ENCODE measurements at places on chromosomes 6 and 20. TPM values are rescaled to one million over a fixed set of nuclear protein-coding genes. Genes with fewer than 3 reads are reported as not detected.
A peak's percentile ranks its signal among the peaks of the same experiment; 100 is the strongest.

GRCh38 chr6:13508711-13509705, 21.6 kb upstream of the GFOD1 start:
- no peak for DNase-seq
- no peaks in the 10 kb centered on the region for H3K27me3 ChIP-seq
- no peaks in the 10 kb centered on the region for H3K4me1 ChIP-seq
- H3K27ac ChIP-seq = no peak overlapping the region

GRCh38 chr6:165834613-165835259, 171.7 kb upstream of the PDE10A start:
- DNase-seq = no peak
- no peaks in the 10 kb centered on the region for H3K27me3 ChIP-seq
- H3K4me1 ChIP-seq = no peaks in the 10 kb centered on the region
- no peak overlapping the region for H3K4me3 ChIP-seq

- no peak for DNase-seq
- H3K27ac ChIP-seq = no peak overlapping the region
- no peaks in the 10 kb centered on the region for H3K36me3 ChIP-seq
- H3K27me3 ChIP-seq = no peaks in the 10 kb centered on the region
Measured at GRCh38 chr6:139760128-139760527, 385.7 kb upstream of the CITED2 start.

Gene HLA-DRA
- polyA plus RNA-seq = not detected

Gene TAP2
- polyA plus RNA-seq = 14.0 TPM

DNA sequence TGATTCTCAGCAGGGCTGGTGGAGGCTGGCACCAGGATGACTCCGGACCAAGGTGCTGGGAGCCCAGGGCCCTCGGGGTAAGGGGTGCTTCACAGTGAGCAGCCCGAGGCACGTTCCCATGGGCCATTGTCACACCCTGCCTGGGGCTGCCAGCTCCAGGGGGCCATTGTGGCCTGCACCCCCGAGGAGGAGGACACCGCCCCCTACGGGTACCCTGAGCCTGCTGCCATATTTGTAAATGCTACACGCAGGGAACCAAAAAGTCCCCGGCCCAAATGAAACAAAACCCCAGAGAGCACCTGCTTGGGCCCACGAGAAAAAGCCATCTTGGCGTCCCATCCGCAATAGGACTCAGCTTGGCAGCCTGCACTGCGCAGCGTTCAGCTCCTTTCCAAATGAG, 64.7 kb upstream of the GATA5 start:
- H3K27me3 ChIP-seq = no peaks in the 10 kb centered on the region
- no peaks in the 10 kb centered on the region for H3K36me3 ChIP-seq
- no peak overlapping the region for H3K4me3 ChIP-seq
- no peak for DNase-seq

Gene TSHZ2
- polyA plus RNA-seq = 0.13 TPM

Gene CCN2
- polyA plus RNA-seq = 709 TPM

- H3K27me3 ChIP-seq = no peaks in the 10 kb centered on the region
- no peak overlapping the region for H3K27ac ChIP-seq
- DNase-seq = no peak
Measured at GRCh38 chr20:62778058-62778457, 18.2 kb upstream of the MRGBP start.

GRCh38 chr6:35532126-35532525, 19.4 kb upstream of the TULP1 start:
- H3K36me3 ChIP-seq = no peaks in the 10 kb centered on the region
- no peak for DNase-seq

Gene SYTL3
- polyA plus RNA-seq = 2.0 TPM

DNA sequence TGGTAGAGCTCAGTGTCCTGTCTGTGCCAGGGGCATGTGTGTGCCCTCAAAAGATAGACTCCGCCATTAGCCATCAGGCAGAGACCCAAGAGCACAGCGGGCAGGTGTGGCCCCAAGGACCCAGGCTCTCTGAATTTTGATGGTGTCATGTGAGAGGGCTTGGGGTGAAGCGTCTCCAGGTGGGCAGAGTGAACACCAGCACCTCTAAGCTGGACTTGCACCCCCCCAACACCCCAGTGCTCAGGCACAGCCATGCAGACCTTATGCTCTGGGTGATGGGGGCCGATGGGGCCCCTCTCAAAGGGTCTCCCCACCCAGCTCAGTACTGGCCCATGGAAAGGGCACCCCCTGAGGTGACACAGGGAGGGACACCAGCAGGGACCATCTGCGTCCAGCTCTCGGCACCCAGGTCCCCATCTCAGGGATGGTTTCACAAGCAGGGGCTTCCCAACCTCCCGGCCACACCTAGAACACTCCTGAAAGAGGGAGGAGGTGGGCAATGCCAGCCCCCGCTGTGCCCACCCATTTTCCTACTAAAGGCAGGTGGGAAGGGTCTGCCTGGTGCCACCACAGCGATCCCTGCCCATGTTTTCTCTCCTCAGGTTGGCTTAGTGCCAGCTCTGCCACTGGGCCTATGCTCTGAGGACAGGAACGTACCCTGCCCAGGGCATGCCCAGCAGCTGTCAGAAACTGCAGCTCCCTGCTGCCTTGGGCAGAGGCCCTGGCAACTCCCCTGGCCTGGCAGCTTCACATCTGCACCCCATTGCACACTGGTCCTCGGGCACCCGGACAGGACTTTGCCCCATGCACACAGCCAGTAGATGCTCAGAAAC, 3.5 kb downstream of the CST7 start:
- no peaks in the 10 kb centered on the region for H3K4me1 ChIP-seq
- H3K36me3 ChIP-seq = peaks cover 9% of the 10 kb centered on the region
- no peak for DNase-seq
- H3K4me3 ChIP-seq = no peak overlapping the region

DNA sequence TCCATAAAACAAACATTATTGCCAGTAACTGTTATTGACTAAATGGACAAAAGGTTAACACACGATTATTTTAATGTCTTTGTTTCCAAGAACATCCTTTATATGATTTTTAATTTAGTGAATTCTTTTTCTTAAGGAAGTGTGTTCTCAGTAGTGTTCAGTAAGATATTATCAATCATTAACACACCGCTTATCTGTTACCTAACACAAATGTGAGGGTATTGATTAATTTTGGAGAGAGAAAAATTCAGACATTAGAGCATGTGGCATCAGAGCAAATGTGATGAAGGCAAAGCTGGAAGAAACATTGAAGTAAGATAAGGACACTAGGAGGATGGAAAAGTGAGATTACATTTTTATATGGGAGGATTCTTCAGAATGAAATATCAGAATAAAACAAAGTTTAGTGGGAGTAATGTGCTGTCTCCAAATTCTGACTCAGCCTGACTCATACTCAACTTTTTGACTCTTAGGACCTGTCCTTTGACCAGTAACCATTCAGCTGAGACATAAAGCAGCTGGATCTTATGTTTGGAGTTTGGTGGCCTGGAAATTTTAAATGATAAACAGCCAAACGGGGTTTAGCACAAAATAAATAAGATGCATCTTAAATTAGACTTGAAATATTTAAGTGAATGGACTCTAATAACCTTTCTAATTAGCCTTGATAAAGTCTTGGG, 348.6 kb downstream of the CD109 start:
- no peaks in the 10 kb centered on the region for H3K4me1 ChIP-seq
- no peaks in the 10 kb centered on the region for H3K36me3 ChIP-seq
- H3K27ac ChIP-seq = no peak overlapping the region
- H3K4me3 ChIP-seq = no peak overlapping the region

Gene ARFGEF3
- polyA plus RNA-seq = not detected

DNA sequence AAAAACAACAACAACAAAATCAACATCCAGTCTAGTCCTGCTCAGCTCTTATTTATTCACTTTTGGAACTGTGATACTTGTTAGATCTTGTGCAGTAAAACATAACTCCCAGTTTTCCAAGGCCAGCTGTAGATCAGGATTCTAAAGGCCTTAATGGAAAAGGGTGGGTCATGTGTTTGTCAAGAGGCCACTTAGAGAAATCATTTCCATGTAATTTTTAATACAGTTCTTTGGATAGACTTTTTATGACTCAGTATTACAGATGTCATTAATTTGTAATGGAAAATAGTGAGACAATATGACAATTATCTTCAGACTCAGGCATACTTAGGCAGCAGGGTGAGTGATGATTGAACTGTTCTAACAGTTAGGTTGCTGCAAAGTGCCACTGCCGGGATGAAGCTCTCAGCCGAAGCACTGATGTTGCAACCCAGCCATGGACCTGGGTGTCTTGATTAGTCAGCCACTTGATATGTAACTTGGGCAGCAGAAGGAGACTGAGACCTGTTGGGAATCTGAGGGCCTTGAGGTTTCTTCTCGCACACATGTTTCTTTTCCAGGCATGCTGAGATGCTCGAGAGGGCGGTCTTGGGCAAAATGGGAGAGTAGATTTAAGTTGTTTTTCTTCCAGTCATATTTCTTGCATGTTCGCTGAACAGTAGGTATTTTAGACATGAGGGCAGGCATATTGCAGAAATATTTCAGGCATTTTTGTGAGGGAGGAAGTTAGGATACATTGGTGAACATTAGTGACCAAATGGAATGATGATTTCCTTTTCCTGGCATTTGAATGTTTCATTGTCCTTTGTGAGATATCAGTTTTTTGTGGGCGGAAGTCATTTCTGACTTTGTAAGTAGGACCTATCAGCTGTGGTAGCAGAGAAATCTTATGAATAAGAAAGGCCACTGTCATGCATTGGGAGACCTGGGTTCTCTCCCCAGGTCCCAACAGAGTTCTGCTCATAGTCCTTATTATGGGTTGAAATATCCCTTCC, 52.3 kb downstream of the SLX4IP start:
- peak overlapping the region; percentile 21 for H3K27ac ChIP-seq
- H3K4me3 ChIP-seq = no peak overlapping the region
- no peaks in the 10 kb centered on the region for H3K27me3 ChIP-seq
- no peaks in the 10 kb centered on the region for H3K4me1 ChIP-seq
- H3K36me3 ChIP-seq = no peaks in the 10 kb centered on the region

DNA sequence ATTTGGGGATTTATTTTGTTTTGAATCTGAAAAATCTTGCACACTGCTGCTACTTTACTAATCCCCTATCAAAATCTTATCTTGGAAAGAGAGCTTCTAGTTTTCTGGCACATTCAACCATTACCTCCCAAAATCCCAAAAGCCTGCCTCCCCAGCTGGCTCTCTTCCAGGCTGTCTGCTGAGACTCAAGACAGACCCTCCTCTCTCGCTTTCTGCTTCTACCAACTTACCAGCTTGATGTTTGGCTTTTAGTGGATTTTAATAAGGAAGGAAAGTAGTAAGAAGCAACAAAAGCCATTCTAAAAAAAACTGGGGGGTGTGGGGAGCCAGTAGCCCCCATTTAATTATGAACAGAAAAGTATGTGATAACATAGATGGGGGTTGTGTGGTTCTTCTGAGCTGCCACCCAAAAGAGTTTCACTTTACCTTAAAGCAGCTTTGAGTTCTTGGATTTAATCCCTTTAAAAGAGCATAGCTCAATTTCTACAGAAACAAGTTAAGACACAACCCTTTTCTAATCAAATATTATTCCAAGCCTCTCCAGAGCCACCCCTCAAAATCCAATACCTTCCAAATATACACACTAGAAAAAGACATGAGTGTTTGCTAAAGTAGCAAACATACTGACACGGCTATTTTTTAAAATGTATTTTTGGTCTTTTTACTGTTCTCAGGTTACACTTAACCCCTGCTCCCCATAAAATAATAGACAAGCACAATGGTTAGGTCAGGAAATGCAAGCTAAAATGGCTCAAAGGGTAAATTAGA, 71.7 kb downstream of the ATP9A start:
- peaks cover 20% of the 10 kb centered on the region for H3K4me1 ChIP-seq
- peaks cover 7% of the 10 kb centered on the region for H3K36me3 ChIP-seq
- H3K27me3 ChIP-seq = no peaks in the 10 kb centered on the region
- H3K4me3 ChIP-seq = peak overlapping the region; percentile 35
- H3K27ac ChIP-seq = peak overlapping the region; percentile 94
- peak; percentile 65 for DNase-seq

Gene SLC32A1
- not detected for polyA plus RNA-seq

DNA sequence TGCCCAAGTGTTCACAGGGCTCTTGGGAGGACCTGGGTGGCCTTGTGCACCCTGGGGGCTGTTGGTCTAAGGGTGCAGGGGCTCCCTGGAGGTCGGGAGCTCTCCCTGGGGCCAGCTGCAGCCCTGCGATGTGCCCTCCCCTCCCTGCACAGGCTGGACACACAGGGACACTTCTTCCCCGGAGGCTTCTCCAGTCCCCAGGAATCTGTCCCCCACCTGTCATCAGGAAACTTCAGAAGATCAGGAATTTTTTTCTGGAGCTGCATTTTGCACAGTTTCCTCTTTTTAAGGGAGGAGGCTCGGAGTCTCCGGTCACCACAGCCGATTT, 66.9 kb upstream of the BHLHE23 start:
- no peak for DNase-seq
- no peak overlapping the region for H3K27ac ChIP-seq
- no peaks in the 10 kb centered on the region for H3K36me3 ChIP-seq
- peaks cover 5% of the 10 kb centered on the region for H3K4me1 ChIP-seq
- H3K4me3 ChIP-seq = no peak overlapping the region

Gene PEX7
- 13.1 TPM for polyA plus RNA-seq

Gene TMEM244
- 3.8 TPM for polyA plus RNA-seq
